ENCODE measurements at places on chromosomes 1 and 21. TPM values are rescaled to one million over a fixed set of nuclear protein-coding genes. Genes with fewer than 3 reads are reported as not detected.

- H3K4me1 ChIP-seq, result peaks cover 25% of the 10 kb centered on the region
- peak; percentile 89 for DNase-seq
- peaks cover 2% of the 10 kb centered on the region for H3K27me3 ChIP-seq
Measured at GRCh38 chr1:106937104-106937503, 119.4 kb upstream of the PRMT6 start.

DNA sequence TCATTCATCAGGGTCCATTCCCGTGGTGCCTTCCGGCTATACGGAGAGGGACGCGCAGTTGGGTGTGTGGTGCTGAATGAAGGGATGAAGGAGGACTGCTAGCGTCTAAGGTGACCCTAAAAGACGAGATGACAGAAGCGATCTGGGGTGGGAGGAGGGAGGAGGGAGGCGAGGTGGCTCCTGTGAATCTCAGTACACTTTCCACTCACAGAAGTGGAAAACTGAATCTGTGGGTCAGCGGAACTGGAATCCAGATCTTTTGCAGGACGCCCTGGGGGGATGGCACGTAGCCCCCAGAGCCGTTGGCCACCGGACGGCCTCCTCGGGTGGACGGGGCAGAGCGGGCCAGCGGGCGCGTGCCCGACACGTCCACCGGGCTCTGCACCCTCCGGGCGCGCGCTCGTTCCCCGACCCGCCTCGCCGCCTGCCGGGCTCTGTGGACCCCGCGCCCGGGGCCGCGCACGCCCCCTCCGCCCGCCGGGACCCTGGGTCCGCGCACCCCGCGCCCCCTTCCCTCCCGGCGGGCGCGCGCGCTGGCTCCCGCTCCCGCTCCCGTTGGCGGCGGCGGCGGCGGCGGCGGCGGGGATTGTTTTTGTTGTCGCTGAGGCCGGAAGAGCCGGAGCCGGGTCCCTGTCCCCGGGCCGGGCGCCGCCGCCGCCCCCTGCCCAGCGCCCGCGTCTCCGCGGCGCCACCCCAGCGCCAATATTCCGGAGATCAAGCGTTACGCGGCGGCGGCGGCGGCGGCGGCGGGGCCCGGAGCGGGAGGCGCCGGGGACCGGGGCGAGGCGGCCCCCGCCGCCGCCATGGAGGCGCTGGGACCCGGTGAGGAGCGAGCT, at the start of gene AGO4:
TSS of gene AGO4 (plus strand) at position 403 of the 836 bp plus-strand sequence. CDS start at position 804, 401 bp downstream.
- H3K27me3 ChIP-seq, result no peaks in the 10 kb centered on the region
- DNase-seq, result peak; percentile 46
- peaks cover 33% of the 10 kb centered on the region for H3K4me1 ChIP-seq

- H3K36me3 ChIP-seq, result no peaks in the 10 kb centered on the region
- H3K27me3 ChIP-seq, result peaks cover 67% of the 10 kb centered on the region
- H3K4me1 ChIP-seq, result peaks cover 10% of the 10 kb centered on the region
- H3K27ac ChIP-seq, result no peak overlapping the region
Measured at GRCh38 chr1:180230791-180231505, 884 bp downstream of the LHX4 start.

DNA sequence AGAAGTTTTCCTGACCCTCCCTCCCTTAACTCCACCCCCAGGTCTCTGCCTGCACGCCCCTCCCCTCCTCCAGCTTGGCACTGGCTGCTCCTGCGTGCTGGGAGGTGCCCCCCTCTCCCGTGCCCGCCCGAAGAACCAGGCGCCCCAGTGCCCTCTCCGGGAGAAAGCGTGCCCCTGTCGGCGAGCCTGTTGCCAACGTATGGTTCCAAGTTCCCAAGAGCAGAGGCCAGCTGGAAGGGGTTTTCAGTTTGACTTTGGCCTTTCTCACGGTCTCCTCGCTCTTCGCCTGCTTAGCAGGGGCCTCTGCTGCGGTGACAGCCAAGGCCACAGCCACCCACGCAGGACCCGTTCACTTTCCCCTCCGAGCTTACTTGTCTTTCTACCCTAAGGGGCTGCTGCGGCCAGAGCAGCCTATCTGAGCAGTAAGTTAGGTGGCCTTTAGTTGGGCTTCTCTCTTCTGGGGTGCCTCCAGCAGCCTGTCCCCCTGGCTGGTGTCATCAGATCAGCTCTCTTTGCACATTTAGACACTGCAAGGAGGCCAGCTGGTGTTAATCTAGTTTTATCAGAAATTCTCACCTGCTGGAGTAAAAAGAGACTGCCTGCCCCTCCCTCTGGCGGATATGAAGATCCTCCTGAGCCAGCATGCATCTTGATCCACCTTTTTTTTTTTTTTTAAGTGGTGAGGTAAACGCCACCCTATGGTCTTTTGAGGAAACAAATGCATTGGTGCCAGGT, 1.5 kb downstream of the STUM start:
- no peaks in the 10 kb centered on the region for H3K36me3 ChIP-seq
- no peak overlapping the region for H3K27ac ChIP-seq
- peaks cover 35% of the 10 kb centered on the region for H3K27me3 ChIP-seq
- DNase-seq, result no peak
- no peak overlapping the region for H3K4me3 ChIP-seq

- H3K4me3 ChIP-seq, result no peak overlapping the region
- H3K36me3 ChIP-seq, result no peaks in the 10 kb centered on the region
- H3K27ac ChIP-seq, result no peak overlapping the region
- no peak for DNase-seq
Measured at GRCh38 chr1:53702341-53702740, 36.6 kb downstream of the GLIS1 start.

DNA sequence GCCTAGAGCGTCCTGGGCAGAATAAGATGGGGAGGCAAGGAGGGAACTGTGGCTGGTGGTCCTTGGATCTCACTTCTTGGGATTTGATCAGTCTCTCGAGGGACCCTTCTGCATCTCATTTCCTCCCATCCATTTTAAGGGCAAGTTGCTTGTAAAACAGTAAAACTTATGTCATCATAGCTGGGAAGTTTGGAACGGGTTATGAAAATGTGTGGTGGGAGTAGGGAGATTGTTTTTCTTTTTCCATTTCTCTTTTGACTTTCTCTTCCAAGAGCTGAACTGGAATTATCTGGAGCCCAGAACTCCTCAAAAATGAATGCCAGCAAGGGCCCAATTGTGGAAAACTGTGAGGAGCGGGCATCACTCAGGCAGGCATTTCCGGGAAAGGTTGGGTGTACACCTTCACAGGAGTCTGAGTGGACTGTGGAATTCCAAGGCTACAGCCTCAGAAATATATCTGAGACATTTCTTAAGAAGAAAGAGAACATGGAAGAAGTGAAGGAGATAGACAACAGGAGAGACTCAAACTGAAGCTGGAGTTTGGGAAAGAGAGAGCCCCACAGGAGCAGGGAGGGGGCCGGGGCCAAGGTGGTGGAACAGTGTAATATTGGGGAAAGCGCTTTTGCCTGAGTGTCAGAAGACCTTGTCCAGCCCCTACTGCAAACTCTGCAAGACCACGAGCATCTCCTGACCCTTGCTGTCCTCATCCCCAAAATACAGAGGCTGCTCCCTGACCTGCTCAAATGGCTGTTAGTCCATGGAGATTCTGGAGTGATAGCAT, 185.1 kb downstream of the FOXD2 start:
- no peak overlapping the region for H3K4me3 ChIP-seq
- H3K4me1 ChIP-seq, result no peaks in the 10 kb centered on the region
- no peak overlapping the region for H3K27ac ChIP-seq
- no peaks in the 10 kb centered on the region for H3K36me3 ChIP-seq

DNA sequence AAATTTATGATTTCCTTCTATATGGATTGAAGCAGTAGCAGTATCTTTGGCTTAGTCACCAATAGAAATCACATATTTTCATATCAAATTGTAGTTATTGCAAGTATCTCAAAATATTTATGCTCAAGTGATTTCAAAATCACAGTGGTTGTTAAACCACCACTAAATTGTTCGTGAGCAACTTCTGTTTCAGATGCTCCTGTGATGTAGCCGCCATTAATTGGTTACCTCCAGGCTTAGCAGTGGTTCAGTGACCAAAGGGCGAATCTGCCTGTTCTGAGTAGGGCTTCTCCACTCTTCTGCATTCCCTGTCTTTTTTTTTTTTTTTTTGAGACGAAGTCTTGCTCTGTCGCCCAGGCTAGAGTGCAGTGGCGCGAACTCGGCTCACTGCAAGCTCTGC, 1.9 kb upstream of the CNKSR1 start:
- DNase-seq, result no peak
- H3K27me3 ChIP-seq, result peaks cover 2% of the 10 kb centered on the region
- no peak overlapping the region for H3K27ac ChIP-seq
- H3K4me3 ChIP-seq, result no peak overlapping the region
- peaks cover 10% of the 10 kb centered on the region for H3K4me1 ChIP-seq

DNA sequence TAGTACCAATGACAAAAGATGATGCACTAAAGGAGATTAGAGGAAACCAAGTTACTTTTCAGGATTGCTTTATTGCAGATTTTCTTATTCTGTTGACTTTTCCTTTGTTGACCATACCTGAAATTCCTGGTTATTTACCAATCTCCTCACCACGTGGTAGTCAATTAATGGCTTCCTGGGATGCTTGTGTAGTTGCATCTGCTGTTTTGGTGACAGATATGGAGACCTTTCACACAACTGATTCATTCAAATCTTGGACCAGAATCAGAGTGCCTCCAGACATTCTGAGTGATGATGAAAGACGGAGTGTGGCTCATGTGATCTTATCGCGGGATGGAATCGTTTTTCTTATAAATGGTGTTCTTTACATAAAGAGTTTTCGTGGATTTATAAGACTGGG, 91.3 kb downstream of the CATSPERE start:
- H3K4me3 ChIP-seq, result no peak overlapping the region
- H3K36me3 ChIP-seq, result no peaks in the 10 kb centered on the region
- H3K4me1 ChIP-seq, result peaks cover 4% of the 10 kb centered on the region
- no peaks in the 10 kb centered on the region for H3K27me3 ChIP-seq
- H3K27ac ChIP-seq, result no peak overlapping the region
- peak; percentile 1 for DNase-seq

- peaks cover 3% of the 10 kb centered on the region for H3K27me3 ChIP-seq
- H3K4me1 ChIP-seq, result peaks cover 61% of the 10 kb centered on the region
- H3K27ac ChIP-seq, result peak overlapping the region; percentile 36
- peak; percentile 46 for DNase-seq
- H3K36me3 ChIP-seq, result peaks cover 68% of the 10 kb centered on the region
- H3K4me3 ChIP-seq, result 0 out of 2 replicates have a peak overlapping the region, but pooled peaks have one; percentile 18
Measured at GRCh38 chr21:33767236-33767635, 124.9 kb downstream of the ITSN1 start.

- peak; percentile 7 for DNase-seq
- peak overlapping the region; percentile 60 for H3K4me3 ChIP-seq
- no peak overlapping the region for H3K27ac ChIP-seq
Measured at GRCh38 chr1:167066333-167067122, 23.6 kb downstream of the GPA33 start.

- H3K4me3 ChIP-seq, result no peak overlapping the region
- H3K36me3 ChIP-seq, result no peaks in the 10 kb centered on the region
- no peak overlapping the region for H3K27ac ChIP-seq
- no peak for DNase-seq
- H3K27me3 ChIP-seq, result peaks cover 3% of the 10 kb centered on the region
Measured at GRCh38 chr1:30159015-30159414, 564.4 kb downstream of the MATN1 start.

- no peak overlapping the region for H3K4me3 ChIP-seq
- H3K4me1 ChIP-seq, result peaks cover 12% of the 10 kb centered on the region
- no peak for DNase-seq
- H3K36me3 ChIP-seq, result peaks cover 14% of the 10 kb centered on the region
Measured at GRCh38 chr1:85596947-85597346, 16.4 kb downstream of the CCN1 start.

GRCh38 chr1:162930532-162930931, 69.6 kb upstream of the CCDC190 start:
- no peak overlapping the region for H3K27ac ChIP-seq
- no peaks in the 10 kb centered on the region for H3K36me3 ChIP-seq
- peaks cover 2% of the 10 kb centered on the region for H3K27me3 ChIP-seq
- H3K4me3 ChIP-seq, result no peak overlapping the region
- H3K4me1 ChIP-seq, result no peaks in the 10 kb centered on the region

ERRFI1 gene
- total RNA-seq, result 18.7 TPM
